H54 (cell line): ENCODE measurements at places on chromosomes 5 and 9.

DNA sequence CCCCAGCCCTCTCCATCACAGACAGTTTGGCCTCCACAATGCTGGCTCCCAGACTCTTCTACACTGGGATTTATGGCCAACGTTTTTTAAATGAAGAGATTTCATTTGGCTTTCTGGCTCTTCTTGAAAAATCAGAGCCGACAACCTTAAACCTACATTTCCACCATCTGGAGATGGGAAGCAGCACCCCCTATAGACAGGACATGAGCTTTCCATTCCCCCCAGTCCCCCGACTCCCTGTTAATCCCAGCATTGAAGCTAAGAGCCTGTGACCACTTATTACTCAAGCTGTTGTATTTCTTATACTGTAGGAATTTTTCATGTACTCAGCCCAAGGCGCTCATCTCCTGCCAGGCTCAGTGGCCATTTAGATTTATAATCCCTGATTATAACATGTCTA, 34.0 kb upstream of the AFAP1L1 start:
- DNase-seq = no peak

- no peak for DNase-seq
Measured at GRCh38 chr5:173592050-173592669, 24.3 kb downstream of the BOD1 start.

- no peak for DNase-seq
Measured at GRCh38 chr5:150162142-150162513, 4.5 kb upstream of the CDX1 start.

DNA sequence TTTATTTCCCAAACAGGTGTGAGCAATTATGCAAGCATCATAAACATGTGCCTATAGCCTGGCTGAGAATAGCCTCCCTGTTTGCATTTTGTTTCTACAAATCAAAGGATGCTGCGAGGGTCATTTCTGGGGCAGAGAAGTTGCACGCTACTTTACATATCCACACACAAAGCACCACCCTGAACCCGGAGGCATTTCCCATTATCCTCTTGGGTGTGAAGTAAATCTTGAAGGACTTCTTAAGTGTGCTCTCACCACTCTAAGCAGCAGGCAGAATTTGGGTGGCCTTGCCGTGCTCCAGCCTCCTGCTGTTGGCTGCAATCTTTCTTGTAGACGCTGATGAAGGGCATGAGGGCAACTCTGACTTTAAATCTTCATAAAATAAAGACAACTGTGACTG, 124.0 kb upstream of the TLE4 start:
- no peak for DNase-seq

- DNase-seq = no peak
Measured at GRCh38 chr5:90813392-90813791, 254.8 kb downstream of the ADGRV1 start.

- DNase-seq = no peak
Measured at GRCh38 chr5:138953387-138954256, 78.5 kb upstream of the LRRTM2 start.

- no peak for DNase-seq
Measured at GRCh38 chr9:16121601-16122286, 568.9 kb downstream of the CCDC171 start.

DNA sequence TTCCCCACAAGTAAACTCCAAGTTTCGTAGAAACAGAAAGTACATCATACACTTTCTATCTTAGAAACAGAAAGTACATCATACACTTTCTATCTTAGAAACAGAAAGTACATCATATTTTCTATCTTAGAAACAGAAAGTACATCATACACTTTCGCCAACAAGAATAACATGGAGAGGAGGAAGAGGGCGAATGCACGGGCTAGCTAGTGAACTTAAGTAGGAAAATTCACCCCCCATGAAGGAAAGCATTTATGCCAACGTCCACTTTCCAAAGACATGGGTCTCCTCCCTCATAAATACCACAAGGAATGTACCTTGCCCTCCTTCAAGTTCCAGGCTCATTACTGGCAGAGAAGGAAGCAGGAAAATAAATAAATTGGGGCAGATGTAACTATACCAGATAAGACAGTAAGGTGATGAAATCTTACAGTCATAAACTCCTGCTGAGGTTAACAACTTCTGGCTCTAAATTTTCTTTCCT, 64.7 kb downstream of the FRMD3 start:
- no peak for DNase-seq
